Dermis microvascular lymphatic vessel endothelial cell (primary cell): ENCODE measurements at places on chromosomes 2 and 18.

GRCh38 chr18:905307-905947, 756 bp downstream of the ADCYAP1 start:
- DNase-seq = no peak

- no peak for DNase-seq
Measured at GRCh38 chr2:151423760-151424159, 14.1 kb downstream of the RIF1 start.

DNA sequence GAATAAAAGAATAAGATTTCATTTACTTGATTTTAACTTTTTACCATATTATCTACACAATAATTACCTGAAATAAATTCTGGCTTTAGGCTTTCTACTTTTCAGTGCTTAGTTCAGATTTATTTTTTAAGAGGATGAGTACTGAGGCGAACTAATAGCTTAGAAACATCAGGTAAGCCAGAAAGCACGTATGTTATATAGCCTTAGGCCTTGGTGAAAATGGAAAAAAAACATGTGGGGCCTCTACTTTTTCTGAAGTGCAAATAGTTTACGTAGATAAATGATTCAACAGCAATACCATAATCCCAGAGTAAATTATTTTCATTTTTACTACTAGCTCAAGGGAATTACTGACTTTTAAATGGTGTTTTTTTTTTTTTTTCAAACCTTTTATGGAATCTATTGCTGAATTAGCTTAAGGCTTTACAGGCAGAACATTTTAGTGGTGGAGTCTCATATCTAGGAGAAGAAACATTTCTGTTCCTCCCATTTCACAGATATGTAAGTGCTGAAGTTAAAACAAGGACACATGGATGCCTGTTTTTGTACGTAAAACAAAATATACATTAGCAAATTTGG, 6.2 kb downstream of the CPS1 start:
- DNase-seq = no peak

- peak; percentile 60 for DNase-seq
Measured at GRCh38 chr2:35973132-35973736, 382.3 kb upstream of the CRIM1 start.

- no peak for DNase-seq
Measured at GRCh38 chr2:168254158-168254935, 7.0 kb upstream of the STK39 start.
